ENCODE measurements at places on chromosomes 3 and 15.

GRCh38 chr3:113097960-113098447 is 107.2 kb downstream of the GTPBP8 start:
- DNase-seq, result no peak

GRCh38 chr3:11195721-11196332 is 41.5 kb downstream of the HRH1 start:
- no peak for DNase-seq

GRCh38 chr15:49036650-49037545 is 9.3 kb downstream of the SECISBP2L start:
- no peak for DNase-seq

DNA sequence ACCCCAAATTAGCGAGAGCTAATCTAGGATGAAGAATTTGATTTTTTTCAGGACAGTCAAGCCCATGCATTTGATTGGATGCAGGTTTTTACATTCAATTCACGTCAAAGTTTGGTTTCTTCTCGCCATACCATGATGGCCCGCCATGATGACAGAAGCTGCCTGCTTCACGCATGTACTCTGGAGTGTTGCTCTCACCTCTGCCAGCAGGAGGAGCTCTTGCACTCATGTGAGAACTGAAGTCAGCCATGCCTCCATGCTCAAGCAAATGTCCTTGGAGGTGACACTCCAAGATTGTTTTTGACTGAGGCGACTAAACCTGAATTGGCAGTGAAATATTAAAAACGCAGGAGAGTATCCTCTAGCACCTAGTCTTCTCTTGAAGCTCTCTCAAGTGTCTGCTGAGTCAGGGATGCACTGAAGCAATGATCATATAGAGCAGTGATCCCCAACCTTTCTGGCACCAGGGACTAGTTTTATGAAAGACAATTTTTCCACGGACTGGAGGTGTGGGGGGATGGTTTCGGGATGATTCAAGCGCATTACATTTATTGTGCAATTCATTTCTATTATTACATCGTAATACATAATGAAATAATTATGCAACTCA is 120.9 kb downstream of the SAMMSON start:
- no peak for DNase-seq

GRCh38 chr15:28984421-28985315 is 98.9 kb downstream of the APBA2 start:
- no peak for DNase-seq

GRCh38 chr15:80590761-80591355 is 104.3 kb upstream of the ABHD17C start:
- DNase-seq, result no peak

GRCh38 chr3:171198781-171199472 is 172.4 kb upstream of the SLC2A2 start:
- DNase-seq, result no peak

DNA sequence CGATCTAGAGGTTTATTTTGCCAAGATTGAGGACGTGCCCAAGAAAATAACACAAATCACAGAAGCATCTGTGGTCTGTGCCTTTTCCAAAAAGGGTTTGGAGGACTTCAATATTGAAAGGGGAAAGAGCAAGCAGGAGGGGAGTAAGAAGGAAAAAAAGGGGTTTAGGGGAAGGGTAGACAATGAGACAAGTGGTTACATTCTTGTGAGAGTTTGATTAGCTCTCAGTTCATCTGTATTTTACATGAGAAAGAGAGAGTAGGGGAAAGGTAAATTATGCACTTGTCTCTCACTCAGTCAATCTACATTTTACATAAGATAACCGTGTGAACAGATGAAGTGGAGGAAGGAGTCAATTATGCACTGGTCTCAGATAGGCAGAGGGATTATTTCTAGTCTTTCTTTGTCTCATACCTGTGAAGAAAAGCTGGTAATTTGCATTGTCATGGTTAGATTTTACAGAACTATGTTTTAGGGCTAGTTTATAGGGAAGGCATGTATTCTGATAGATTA is 931.3 kb downstream of the CADM2 start:
- no peak for DNase-seq

- no peak for DNase-seq
Measured at GRCh38 chr15:36617529-36618196, 38.2 kb downstream of the CDIN1 start.

DNA sequence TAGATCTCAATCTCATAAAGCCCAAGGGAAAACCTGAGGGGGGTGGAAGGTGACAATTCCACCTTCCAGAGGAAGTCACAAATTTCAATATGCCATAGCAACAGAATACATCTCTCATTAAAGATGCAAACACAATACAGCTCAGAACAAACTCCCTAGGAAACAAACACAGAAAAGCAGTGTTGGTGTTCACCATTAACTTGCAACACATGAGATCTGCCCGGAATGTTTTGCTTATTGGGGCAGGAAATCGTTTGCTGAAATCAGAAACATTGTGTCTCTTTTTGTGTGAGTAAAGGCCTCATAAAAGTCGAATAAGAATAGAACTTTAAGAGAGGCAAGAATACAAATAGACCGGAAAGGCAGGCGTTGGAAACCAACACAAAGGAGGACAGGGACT is 5.8 kb upstream of the RYR3 start:
- no peak for DNase-seq

GRCh38 chr15:91908391-91908790 is 54.9 kb downstream of the SLCO3A1 start:
- no peak for DNase-seq

DNA sequence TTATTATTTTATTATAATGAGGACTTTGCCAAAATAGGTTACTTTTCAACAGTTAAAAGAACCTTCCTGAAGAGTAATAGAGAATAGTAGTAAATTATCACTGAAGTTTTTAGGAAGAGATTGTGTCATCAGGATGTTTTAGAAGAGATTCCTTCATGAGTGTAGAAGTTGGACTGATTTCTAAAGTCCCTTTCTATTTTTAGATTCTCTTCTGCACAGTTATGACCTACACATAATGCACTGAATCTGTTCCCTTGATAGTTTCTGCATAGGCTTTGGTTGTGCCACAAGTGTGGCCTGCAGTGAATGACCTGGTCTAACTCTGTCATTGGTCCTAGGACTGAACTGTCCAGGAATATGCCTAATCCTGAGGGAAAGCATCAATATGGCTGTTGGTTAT is 23.9 kb downstream of the SLC35A5 start:
- DNase-seq, result no peak

GRCh38 chr3:47899495-47900108 is 96.7 kb downstream of the DHX30 start:
- DNase-seq, result no peak

GRCh38 chr15:100256101-100256969 is 85.4 kb downstream of the ADAMTS17 start:
- no peak for DNase-seq

DNA sequence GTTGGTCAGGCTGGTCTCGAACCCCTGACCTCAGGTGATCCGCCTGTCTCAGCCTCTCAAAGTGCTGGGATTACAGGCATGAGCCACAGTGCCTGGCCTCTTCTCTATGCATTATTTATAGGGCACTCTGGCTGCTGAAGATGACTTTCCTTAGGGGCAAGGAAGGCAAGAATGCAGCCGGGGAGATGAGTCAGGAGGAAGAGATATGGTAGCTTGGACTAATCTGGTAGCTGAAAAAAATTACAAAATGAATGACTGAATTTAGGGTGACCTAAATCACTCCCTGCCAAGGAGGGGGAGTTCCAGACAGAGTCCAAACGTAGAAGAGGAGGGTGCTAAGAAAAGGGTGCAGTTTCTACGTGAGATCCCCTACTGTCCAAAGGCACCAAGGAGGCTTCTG is 14.2 kb downstream of the RHCG start:
- no peak for DNase-seq

- no peak for DNase-seq
Measured at GRCh38 chr3:53218131-53218530, 37.7 kb downstream of the TKT start.

- DNase-seq, result no peak
Measured at GRCh38 chr3:29345516-29346300, 64.8 kb downstream of the RBMS3 start.

Measured in activated T-helper 1 cell treated with Interleukin-2 at 50 U/mL for 16 hours (primary cell).